ENCODE measurements at places on chromosomes 3 and 15. TPM values are rescaled to one million over a fixed set of nuclear protein-coding genes. Genes with fewer than 3 reads are reported as not detected.

GRCh38 chr3:66639809-66640356 is 139.1 kb upstream of the LRIG1 start:
- no peak for DNase-seq

DNA sequence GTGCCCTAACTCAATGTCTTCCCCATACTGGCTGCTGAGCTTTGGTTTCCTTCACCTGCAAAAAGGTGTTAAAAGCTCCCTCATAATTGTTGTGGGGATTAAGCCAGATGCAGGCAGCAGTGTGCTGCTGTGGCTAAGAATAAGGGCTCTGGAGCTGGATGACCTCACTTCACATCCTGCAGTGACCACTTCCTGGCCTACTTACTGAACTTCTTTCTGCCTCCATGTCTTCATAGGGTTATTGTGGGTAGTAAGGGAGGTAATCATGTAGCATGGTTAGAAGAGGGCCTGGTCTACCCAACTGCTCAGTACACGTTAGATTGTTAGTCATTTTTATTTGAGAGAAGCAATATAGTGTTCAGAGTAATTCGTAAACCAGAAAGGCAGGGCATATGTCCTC is 18.4 kb downstream of the GYG1 start:
- DNase-seq, result peak; percentile 32

GRCh38 chr3:148796799-148797198 is 30.8 kb upstream of the CPB1 start:
- peak; percentile 19 for DNase-seq

DNA sequence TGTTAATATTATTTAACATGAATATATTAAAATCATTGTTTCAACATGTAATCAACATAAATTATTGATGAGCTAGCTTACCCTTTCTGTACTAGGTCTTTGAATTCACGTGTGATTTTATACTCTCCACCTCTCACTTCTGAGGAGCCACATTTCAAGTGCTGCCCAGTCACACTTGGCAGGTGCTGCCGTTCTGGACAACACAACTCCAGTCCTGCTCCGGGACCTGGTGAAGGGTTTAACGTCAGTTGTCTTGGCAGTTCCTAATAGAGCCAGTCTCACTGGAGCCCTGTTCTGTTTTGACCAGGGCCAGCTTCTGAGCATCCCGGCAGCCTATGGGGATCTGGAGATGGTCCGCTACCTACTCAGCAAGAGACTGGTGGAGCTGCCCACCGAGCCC is 64.1 kb downstream of the LRRK1 start:
- DNase-seq, result no peak

DNA sequence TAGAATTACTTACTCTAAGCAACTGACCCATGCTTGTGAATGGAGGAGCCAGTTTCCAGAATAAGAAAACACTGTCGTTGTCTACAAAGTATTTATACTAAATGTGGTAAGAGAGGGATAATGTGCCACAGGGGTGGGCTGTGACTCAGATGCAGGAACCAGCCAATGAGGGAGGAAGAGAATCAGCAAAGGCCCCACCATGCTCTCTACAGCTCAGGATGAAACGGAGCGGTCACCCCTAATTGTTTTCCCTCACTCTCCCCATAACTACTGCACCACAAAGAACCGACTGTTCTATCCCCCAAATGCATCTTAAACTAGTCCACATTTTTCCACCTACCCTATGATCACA is 44.5 kb downstream of the BFSP2 start:
- no peak for DNase-seq

- DNase-seq, result no peak
Observed at GRCh38 chr15:90782442-90782841, 65.3 kb downstream of the BLM start.

GRCh38 chr15:60529332-60529731 is 50.4 kb upstream of the ICE2 start:
- DNase-seq, result no peak

DNA sequence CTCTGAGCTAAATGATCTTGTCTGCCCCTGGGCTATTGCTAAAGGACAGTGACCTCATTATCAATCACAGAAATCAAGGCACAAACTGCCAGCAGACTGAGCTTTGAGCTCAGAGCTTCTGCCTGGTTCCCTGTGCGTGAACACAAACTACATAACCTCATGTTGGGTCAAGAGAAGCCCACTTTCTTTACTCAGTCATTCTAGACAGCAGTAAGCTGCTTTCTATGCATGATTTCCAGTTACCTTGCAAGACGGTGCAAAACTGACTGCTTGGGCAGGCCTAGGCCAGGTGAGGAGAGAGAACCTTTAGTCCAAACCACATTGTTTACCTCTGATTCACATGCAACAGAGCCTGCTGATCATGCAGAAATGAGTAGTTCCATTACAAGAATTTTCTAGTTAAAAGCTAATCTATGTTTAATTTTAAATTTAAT is 75.1 kb downstream of the ARRDC4 start:
- no peak for DNase-seq

DNA sequence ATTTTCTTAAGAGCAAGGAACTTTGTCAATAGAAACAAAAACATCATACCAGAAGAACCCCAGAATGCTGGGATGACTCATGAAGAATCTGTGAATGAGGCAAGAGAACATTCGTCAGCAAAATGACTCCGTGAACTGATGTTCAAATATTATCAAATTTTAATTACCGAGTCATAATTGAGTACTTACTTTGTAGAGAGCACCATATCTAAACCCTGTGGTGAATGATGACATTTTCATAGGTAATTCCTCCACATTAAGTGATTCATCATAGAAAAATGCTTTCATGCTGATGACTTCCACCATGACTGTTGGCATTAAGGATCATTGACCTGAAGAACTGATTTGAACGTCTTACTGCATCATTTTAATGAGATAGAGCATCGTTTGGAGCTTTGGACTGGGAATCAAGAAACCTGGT is 56.3 kb downstream of the PPARG start:
- DNase-seq, result no peak

DNA sequence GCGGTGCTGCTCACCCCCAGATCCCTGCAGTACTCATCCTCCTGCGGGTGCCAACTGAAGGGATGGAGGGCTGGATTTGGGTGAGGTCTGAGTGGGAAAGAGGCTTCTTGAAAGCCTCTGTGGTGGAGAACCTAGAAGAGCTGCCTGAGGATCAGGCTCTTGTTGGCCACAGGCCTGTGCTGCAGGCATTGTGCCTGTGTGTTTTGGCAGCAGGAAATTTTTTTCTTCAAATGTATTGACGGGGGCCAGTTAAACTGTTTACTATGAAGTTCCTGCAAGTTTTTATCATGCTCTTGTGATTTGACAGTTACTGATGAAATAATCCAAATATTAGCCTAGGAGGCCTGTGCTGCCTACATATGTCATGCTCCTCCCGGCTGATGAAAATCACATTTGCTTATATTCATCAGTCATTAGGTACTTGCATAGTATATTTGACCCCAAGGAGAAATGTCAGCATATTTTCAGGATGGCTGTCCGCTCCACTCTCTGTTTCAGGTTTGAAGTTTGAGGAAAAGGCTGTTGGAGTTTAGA is 103.1 kb downstream of the THSD4 start:
- DNase-seq, result no peak

DNA sequence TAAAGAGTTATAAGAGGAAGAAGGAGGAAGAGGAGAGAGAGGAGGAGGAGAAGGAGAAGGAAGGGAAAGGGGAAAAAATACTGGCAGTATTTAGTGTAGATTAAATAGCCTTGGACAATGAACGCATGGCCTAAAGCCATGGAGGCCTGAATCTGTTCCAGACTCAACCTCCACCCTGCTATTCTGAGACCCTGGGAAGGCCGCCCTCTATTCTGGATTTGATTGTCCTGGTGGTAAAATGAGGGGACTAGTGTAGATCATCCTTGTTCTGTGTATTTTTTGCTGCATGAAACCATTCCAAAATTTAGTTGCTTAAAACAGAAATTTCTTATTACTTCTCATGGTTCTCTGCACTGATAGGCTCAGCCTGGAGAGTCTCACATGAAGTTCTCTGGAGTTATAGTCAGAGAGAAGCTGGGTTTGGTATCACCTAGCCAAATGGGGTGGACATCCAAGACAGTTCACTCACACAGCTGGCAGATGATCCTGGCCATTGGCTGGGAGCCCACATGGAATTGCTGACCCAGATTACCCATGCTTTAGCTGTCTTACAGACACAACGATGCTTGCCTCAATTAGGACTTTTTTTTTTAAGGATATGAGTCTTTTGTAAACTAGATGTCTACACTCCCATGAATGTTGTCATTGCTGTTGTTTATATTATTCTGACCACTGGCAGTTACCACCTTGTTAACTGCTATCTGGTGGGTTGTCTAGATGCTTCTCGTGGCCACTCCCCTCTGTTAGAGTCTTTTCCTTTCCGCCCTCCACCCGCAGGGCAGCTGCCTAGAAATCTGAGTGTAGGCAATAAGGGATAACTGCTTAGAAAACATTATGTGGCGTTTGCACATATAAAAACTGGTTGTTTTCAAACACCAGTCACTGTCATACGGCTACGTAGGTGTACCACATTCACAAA is 149.9 kb downstream of the SST start:
- DNase-seq, result no peak

GRCh38 chr3:98540346-98540745 is 8.6 kb downstream of the GPR15 start:
- DNase-seq, result no peak

GRCh38 chr3:116165641-116166040 is 279.6 kb downstream of the LSAMP start:
- no peak for DNase-seq

- no peak for DNase-seq
Observed at GRCh38 chr3:56838448-56838847, 36.7 kb upstream of the ARHGEF3 start.

DNA sequence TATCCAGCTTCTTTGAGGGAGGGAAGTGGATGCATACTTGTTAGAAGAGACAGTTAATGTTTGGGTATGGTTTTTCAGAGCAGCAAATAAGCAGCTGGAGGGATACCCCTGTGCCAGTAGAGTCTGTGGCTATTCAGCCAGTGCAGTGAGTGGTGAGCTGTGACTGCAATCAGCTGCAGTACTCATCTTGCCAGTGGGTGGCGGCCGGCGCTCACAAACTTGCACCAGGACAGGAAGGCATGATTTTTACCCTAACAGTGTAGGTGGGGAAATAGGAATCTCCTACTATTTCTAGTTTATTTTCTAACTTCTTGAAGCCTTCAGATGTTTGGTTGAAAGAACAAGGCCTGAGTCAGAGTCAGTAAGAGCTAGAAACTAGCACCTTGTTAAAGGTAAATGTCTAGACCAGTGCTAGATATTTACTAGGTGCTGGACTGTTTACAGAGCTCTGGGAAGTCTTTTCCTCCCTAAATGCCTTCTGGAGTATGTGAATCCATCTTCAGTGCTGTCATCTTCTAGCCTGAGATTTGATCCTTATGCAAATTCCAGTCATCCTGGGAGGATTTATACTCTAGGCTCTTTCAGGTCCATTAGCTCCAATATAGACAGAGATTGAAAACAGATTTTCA is 23.6 kb downstream of the TIMP4 start:
- peak; percentile 81 for DNase-seq

- no peak for DNase-seq
Observed at GRCh38 chr3:34807611-34808010, 831.7 kb upstream of the ARPP21 start.

DNA sequence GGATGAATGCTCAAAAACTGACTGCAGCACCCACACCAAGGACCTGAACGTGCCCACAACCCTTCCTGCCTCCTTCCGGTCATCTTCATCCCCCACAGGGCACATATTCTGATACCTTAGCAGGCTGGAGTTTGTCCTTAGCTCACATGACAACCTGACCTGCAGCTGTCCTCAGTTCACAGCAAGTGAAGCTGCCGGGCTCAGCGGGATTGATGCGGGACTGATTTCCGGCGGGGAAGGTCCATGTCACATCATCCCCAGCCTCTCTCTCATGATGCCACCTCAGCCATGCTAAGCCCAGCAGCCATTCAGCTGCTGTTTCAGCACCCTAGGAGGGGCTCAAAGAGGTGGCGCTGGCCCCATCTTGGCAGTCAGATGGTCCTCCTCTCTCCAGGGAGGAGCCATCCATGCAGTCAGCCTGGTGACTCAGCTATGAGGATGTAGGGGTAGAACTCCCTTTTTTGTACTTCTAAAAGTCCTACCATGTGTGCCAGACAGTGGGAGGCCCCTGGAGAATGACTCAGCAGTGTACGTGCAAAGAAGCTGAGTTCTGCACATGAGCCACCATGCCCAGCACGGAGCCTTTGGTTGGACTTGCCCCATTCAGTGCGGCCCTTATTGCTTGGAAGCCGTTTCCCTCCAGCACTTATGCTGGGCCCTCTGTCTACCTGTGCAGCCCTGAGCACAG is 9.5 kb downstream of the CA12 start:
- no peak for DNase-seq

- DNase-seq, result no peak
Observed at GRCh38 chr15:88645171-88646087, 6.6 kb downstream of the ISG20 start.

- no peak for DNase-seq
Observed at GRCh38 chr3:160245261-160245800, 20.1 kb downstream of the C3orf80 start.

- no peak for DNase-seq
Observed at GRCh38 chr3:133440652-133441051, 40.8 kb downstream of the BFSP2 start.

- DNase-seq, result no peak
Observed at GRCh38 chr3:184142199-184142598, 7.0 kb downstream of the EIF2B5 start.

- DNase-seq, result no peak
Observed at GRCh38 chr15:69916169-69916785, 181.4 kb downstream of the TLE3 start.

DNA sequence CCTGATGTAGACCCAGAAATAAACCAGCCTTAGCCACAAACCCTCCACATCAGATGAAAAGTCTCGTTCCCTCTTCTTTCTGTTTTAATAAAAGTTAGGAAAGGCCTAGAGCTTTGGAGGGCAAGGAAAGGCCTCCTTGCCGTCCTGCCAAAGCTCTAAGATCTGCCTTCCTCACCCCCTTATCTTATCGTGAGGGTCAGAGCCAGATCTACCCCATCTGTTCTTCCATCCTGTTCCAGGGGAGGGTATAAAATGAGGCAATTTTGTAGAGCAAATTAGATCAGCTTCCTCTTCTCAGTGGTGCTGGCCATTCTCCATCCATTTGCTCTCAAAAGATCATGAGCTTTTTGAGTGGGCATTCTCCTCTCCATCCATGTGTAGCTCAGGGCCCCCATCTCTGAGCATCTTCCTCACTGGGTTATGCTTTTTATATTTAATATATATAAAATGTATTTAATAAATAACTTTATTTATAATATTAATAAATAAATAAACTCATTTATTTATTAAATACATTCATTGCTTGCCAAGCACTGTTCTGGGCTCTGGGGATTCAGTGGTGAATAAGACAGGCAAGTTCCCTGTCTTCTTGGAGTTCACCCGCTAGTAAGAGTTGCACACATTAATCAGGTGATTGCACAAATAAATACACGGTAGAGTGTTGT is 2.0 kb upstream of the SLC24A1 start:
- DNase-seq, result no peak

The TMEM45A gene
- polyA plus RNA-seq, result 6.2 TPM

The EPHB3 gene
- 8.5 TPM for polyA plus RNA-seq

The DLL4 gene
- 1.5 TPM for polyA plus RNA-seq

The CPNE4 gene
- polyA plus RNA-seq, result 0.30 TPM

The CAMP gene
- polyA plus RNA-seq, result not detected

The PLSCR2 gene
- polyA plus RNA-seq, result not detected

The PAK6 gene
- 4.7 TPM for polyA plus RNA-seq

The A4GNT gene
- polyA plus RNA-seq, result 0.62 TPM

The FRMD4B gene
- polyA plus RNA-seq, result 5.2 TPM

The CHRD gene
- 7.1 TPM for polyA plus RNA-seq

The GOLGA8M gene
- not detected for polyA plus RNA-seq

The FILIP1L gene
- 98.4 TPM for polyA plus RNA-seq

The TMCO5A gene
- polyA plus RNA-seq, result not detected

The GPR27 gene
- polyA plus RNA-seq, result 3.1 TPM

The SCN5A gene
- 0.05 TPM for polyA plus RNA-seq

The PCSK6 gene
- 2.8 TPM for polyA plus RNA-seq

The CASR gene
- polyA plus RNA-seq, result not detected

All from stomach (tissue), 19 donors.